ENCODE measurements at places on chromosomes 4 and X.

GRCh38 chrX:108584617-108585211 is 145.1 kb downstream of the COL4A5 start:
- DNase-seq: no peak

DNA sequence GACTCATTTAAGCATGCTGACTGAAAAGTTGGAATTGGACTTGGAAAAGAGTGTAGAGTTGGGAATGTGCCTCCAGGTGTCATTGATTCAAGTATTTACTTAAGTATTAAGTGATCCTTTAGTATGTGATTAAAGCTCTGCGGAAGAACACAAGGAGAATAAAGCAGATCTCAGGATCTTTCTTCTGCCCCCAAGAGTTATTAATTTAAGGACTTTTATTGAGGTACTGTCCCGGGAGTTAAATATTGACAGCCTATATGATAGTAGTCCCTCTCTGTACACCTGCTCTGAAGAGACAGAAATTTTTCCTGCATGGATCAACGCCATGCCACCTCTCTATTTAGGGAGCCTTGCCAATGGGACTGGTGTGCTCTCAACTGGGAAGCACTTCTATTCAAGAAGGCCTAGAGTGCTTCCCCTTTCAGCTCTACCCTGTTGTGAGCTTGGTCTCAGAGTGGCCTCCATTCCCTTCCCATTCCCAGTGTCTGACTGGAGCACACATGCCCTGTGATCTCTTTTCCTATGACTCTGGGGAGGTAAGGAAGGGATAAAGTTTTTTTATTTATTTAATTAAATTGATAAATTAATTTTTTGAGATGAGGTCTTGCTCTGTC is 75.9 kb downstream of the SHISA3 start:
- no peak for DNase-seq

GRCh38 chr4:150072906-150073714 is 5.1 kb upstream of the DCLK2 start:
- no peak for DNase-seq

DNA sequence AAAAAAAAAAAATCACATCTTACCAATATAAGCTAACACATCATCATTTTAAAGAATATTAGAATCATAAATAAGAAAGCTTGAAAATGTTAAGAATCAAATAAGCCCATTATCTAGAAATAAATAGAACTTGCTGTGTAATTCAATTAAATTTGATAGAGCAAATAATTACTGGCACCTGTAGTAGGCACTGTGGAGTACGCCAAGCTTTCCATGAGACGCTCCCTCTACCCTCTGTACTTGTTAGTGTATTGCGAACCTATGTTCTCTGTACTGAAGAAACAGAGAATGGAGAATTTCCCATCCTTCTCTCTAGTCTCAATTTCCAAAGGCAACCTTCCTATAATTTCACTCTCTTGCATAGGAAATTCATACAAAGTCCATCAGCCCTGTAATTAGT is 61.7 kb upstream of the HAND2 start:
- DNase-seq: no peak

DNA sequence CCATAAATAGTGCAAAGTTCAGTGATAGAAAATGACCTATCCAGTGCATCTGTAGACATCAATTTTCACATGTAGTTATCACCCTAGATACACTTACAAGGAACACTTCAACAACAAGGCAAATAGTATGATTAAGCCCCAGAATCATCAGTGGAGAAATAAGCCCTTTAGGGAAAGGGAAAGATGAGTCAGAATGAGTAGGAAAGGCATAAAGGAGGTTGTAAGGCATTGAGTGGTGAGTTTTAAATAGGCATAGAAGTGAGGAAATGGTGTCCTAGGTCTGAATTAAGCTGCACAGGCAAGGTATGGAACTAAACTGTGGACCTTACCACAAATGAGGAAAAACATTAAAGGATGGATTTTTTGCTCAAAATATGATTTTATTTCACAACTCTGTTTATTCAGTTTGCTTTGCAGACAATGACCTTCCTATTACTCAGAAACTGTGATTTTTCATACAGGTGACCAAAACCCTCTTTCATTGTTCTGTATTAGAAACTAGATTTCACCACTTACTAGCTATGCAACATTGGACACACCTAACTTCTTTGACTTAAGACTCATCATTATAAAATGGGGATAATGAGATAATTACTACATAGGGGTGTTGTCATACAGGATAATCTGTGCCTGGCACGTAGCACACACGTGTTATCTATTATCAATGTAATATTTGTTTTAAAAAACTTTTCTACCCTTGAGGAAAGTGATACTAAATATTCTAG is 57.0 kb upstream of the MAP9 start:
- DNase-seq: no peak

DNA sequence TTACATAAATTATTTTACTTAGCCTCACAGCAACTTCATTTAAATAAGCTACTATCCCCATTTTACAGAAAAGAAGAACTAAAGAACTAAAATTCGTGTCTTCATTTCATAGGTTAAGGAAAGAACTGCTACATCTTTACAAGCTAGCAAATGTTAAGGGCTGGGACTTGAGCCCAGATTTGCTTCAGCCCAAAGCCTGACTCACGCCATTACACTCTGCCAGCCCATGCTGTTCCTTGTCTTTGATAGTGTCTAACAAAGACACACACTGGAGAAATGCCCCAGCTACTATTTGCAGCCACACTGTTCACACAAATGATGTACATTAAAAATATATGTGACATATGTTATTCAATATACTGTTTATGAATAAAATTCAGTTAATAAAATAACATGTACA is 29.0 kb upstream of the ERVMER34-1 start:
- no peak for DNase-seq

- DNase-seq: no peak
Measured at GRCh38 chr4:61203436-61203790, 3.3 kb downstream of the ADGRL3 start.

DNA sequence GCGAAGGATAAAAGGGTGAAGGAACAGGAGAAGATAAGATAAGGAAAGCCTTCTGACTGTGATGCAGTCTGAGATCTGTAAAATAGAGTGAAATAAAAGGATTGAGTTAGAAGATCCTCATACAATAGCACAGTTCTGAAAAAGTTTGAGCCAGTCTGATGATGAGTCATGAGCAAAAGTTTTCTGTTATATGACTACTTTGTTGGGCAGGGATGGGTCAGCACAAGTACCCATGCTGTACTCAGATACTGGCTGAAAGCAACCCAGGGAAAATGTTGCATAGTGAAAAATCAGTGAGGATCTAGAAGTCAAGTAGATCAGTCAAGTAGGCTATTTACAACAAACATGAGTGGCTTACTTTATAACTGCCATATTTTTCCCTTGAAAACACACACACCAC is 253.5 kb downstream of the PCDH10 start:
- DNase-seq: no peak

GRCh38 chrX:13396924-13397323 is 77.1 kb upstream of the ATXN3L start:
- DNase-seq: no peak

DNA sequence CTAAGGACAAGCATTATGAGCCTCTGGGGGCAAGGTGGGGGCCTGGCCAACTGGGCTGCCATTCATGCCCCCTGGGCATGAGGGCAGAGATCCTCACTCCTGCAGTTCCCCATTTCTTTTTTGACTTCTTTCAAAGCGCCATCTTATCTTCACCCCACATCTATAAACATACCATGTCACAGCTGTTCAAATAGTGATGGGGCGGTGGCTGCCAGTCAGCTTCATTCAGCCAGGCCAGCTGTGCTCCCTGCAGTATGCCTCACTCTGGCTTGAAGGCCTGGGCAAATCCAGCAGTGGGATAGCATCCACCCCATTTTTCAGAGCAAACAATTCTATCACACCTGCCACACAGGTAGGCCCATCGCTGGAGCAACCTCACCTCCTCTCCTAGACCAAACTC is 85.5 kb downstream of the NHSL2 start:
- DNase-seq: no peak

DNA sequence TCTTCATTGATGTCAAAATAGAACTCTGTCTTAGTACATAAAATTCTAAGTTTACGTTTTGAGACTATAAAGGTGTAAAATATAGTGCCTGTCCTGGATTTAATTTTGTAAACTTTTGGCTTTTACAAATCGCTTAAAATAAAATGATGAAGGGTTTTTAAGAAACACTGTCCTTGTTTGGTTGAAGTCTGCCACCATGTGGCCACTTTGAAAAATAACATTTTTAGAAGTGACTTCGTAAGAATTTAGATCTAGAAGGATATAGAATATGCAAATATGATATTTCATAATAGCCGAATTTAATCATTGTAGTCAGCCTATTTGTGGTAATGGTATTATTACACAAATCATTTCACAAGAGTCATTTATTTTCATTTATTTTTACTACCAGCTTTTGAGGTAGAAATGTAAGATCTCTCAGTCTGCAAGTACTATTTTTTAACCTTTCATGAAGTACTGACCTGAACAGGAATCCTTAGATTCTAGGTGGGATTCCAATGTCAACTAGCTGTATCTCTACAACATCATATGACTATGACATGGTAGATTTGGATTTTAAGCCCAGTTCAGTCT is 31.0 kb upstream of the FAT4 start:
- DNase-seq: no peak

- no peak for DNase-seq
Measured at GRCh38 chr4:86048426-86048825, 311.4 kb downstream of the MAPK10 start.

DNA sequence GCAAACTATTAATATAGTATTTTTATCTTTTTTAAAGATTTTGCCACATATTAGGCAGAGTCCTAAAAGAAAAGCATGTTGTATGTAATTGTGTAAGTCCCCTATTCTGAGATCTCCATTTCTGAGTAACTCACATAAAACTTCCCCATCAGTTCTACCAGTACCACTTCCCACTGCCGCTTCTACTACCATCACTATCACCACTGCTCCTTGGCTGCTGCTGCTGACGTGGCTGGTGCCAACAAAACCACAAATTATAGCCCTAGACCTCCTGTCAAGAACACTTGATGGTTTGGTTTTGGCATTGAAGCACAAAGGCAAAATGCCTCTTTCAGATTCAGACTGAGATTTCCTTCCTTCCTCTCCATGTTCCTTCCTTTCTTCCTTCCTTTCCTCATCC is 106.4 kb downstream of the MMRN1 start:
- no peak for DNase-seq

GRCh38 chr4:36502350-36502749 is 220.9 kb downstream of the DTHD1 start:
- no peak for DNase-seq

GRCh38 chr4:99134586-99134985 is 9.5 kb downstream of the ADH4 start:
- no peak for DNase-seq

DNA sequence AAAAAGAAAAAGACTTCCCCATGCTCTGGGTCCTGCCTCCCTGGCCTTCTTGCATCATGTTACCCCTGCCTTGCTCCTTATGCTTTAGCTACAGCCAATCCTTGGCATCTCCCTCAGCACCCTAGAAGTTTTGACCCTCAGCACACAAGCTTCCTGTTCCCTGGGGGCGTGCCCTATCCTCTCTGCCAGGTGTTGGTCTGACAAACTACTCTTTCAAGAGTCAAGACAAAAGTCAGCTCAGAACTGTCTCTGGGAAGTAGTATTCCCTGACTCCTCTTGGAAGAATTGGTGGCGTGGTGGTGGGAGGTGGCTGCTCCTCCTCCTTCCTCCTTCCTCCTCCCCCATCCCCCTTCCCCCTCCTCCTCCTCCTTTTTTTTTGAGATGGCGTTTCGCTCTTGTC is 41.0 kb downstream of the PRPS1 start:
- DNase-seq: no peak

DNA sequence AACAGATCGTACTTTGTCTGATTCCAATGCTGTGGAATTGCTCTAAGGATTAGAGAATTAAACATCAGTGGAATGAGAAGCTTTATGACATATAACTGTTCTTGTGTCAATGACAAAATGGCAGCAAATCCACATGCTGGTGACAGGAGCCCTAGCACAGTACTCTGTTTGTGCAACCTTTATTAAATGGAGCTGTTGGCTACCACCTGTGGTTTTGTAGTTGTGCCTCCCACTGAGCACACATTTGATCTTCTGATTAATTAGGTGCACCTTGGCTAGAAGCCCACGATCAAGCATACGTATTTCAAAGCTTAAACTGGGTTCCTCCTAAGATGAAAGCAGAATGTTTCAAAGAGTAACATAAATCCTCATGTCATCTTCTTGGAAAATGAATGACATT is 394.0 kb upstream of the IGFBP7 start:
- no peak for DNase-seq

DNA sequence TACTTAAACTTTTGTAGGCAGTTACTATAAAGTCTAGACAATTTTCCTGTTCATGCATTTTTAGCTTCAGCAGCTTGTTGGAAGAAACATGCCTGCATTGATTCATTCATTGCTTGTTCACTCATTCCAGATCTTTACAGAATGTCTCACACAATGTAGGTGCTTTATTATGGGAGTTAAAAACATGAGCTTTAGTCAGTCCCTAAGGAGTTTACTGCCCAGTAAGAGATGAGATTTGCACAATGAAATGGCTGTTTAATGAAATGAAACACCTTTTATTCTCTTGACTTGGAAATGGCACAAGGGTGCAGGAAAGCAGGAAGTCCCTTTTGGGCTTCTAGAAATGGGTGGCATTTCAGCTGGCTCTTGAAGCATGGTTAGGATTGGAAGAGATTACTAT is 2.9 kb downstream of the NOCT start:
- DNase-seq: no peak

DNA sequence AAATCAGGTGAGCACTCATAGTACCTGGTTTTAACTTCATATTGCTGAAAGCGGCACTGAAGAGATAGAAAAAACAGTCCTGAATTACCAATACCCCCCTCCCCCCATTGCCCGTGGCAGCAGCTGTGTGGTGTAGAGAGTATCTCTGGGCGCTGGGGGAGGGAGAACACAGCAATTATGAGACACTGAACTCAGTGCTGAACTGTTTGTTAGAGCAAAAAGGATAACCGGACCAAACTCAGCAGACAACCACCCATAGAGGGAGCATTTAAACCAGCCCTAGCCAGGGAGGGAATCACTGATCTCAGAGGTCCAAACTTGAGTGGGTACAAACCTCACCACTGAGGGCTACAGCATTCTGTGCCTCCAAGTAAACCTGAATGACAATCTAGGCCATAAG is 457.4 kb upstream of the TEX13C start:
- DNase-seq: no peak

- DNase-seq: no peak
Measured at GRCh38 chrX:10242026-10242425, 85.3 kb downstream of the CLCN4 start.

- DNase-seq: no peak
Measured at GRCh38 chr4:130071746-130072145, 975.8 kb downstream of the C4orf33 start.

Data from CD4-positive, alpha-beta T cell treated with Interleukin-1 beta for 1 hour (primary cell).